ENCODE measurements at places on chromosomes 5 and 9.

DNA sequence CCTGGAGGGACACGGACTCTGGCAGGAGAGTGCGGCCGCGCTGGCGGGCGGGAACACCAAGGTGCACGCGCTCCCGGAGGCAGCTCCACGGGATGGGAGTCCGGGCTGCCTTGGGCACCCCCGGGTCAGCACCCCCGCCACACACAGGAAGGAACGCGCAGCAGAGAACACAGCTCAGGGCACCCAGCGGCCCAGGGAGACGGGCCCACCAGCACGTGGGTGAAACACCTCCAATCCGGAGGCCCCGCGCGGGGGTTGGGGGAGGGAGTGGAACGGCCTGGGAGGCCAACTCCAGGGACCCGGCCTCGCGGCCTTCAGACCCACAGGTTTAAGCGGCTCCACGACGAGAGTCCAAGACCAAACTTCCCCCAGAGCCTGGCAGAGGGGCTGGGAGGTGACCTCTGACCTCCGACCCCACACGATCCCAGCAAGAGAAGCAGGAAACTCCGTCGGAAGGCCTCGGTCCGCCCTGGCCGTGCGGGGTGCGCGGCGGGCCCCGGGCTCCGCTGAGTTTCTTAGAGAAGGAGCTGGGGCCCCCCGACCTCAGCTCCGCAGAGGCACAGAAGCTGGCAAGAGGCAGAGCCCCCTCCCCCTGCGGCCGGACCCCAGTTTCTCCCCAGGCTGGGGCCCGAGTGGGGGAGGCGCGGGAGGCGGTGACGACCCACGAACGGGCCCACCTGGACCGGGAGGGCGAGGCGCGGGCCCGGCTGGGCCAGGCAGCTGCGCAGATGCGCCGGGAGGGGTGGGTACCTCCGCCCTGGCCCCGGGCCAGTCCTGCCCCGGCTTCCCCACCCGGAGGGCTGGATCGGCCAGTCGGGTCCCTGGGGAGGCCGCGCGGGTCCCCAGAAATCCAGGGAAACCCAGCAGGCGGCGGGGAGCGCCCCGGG lies 851 bp downstream of the NACC2 start:
- DNase-seq: peak; percentile 43

GRCh38 chr9:80437091-80437640 lies 865.4 kb downstream of the TLE4 start:
- no peak for DNase-seq

- no peak for DNase-seq
Measured at GRCh38 chr9:85339338-85339737, 402.4 kb downstream of the AGTPBP1 start.

DNA sequence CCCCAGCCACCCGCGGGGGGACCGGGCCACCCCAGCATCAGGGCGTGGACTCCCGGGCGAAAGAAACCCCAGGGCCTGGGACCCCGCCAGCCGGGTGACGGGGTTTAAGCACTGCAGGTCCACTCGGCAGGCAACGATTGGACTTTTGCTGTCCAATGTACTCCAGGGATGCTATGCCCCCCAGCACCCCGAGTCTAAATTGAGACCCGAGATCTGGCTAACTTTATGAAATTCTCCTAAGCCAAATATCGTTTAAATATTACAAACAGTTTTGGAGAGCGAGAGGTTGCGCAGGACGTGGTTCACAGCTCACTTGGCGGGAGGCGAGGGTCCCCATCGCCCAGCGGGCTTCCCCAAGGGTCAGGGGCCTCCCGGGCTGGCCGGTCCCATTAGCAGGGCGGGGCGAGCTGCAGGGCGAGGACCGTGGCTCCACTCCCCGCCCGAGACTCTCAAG lies 384 bp upstream of the MRPS2 start:
- DNase-seq: no peak

GRCh38 chr5:37767961-37768360 lies 71.9 kb downstream of the GDNF start:
- no peak for DNase-seq

GRCh38 chr9:128651798-128652197 lies 4.8 kb downstream of the DYNC2I2 start:
- no peak for DNase-seq

GRCh38 chr5:142317753-142318152 lies 7.1 kb downstream of the SPRY4 start:
- no peak for DNase-seq

- DNase-seq: peak; percentile 46
Measured at GRCh38 chr9:91714020-91714806, 235.8 kb downstream of the ROR2 start.

DNA sequence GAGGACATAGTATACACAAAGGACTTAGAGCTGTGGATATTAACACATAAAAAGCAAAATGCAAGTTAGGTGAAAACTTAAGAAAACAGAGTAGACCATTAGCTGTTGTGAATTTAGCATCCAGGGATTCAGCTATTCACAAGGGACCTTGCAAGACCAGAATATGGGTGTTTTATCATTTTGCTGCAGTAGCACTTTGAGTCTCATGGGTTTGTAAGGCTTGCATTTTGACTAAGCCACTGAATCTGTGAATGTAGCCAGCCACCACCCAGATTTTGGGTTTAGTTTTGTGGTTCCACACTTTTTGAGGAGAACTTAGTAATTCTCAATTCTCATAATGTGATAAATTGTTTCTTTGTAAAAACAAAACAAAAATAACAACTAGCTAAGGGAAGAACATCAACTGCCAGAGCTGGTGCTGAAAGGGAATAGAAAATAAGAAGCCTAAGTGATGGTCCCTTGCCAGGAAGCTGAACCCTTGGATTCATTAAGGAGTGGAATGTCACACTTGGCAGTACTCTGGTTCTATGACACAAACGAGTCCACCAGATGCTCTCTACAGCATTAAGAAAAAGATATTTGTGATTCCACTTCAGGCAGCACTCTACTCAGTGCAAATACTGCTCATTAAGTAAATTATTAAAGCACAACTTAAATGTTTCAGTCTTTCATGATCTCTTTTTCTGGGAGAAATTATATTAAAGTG lies 557.4 kb upstream of the ZNF462 start:
- no peak for DNase-seq

GRCh38 chr5:81783401-81783800 lies 32.5 kb upstream of the SSBP2 start:
- no peak for DNase-seq

DNA sequence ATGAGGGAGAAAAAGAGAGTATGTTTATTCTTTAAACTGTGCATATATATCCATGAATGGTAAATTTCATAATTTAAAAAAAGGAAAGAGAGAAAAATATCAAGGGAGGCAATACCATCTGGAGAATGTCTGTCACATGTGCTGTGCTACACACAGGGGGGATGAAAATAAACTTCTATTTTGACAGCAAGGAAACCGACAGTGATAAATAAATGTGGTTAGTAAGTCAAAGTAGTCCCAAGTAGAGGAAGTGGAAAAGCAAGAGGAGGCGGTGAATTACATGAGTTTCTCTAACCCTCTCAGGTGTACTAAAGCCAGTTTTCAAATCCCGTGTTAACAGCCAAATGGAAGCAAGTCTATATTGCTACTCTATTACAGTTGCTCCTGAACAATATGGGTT lies 83.3 kb downstream of the ICE1 start:
- DNase-seq: no peak
